ENCODE measurements at places on chromosomes 1 and 21.

GRCh38 chr1:160451119-160451858, 50.9 kb downstream of the VANGL2 start:
- no peak for DNase-seq

GRCh38 chr21:17859661-17860060, 40.5 kb upstream of the C21orf91 start:
- DNase-seq = no peak

- no peak for DNase-seq
Observed at GRCh38 chr1:153070243-153070642, 1.2 kb downstream of the SPRR2B start.

- DNase-seq = no peak
Observed at GRCh38 chr1:114648503-114648902, 21.3 kb downstream of the DENND2C start.

DNA sequence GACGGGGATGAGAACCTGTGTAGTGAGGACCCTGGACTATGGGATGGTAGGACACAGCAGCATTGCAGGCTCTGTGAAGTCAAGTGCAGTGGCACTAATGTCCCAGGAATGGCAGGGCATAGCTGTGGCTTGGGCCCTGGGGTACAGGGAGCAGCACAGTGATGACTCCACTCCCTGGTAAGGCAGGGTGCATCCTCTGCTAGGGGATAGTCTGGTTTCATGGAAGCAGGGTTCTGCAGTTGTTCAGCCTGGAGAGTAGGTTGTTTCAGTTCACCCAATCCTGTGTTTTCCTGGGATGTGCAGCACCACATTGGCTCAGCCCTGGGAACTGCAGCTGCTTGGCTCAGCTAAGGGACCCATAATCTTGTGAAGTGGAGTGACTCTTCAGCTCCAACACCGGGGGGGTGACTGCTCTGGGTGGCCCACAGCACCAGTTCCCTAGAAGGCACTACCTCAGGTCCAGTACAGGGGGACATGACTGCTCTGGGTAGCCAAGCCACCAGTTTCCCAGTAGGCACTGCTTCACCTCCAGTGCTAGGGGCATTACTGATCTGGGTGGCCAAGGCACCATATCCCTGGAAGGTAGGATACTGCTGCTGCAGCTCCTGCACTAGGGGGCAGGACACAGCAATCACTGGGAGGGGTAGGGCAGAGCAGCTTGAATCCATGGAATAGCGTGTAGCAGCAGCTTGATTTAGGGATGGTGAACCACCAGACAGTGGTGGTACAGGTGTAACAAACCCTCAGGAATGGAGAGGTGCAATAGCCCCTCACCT, 15.3 kb upstream of the C1orf185 start:
- no peak for DNase-seq

DNA sequence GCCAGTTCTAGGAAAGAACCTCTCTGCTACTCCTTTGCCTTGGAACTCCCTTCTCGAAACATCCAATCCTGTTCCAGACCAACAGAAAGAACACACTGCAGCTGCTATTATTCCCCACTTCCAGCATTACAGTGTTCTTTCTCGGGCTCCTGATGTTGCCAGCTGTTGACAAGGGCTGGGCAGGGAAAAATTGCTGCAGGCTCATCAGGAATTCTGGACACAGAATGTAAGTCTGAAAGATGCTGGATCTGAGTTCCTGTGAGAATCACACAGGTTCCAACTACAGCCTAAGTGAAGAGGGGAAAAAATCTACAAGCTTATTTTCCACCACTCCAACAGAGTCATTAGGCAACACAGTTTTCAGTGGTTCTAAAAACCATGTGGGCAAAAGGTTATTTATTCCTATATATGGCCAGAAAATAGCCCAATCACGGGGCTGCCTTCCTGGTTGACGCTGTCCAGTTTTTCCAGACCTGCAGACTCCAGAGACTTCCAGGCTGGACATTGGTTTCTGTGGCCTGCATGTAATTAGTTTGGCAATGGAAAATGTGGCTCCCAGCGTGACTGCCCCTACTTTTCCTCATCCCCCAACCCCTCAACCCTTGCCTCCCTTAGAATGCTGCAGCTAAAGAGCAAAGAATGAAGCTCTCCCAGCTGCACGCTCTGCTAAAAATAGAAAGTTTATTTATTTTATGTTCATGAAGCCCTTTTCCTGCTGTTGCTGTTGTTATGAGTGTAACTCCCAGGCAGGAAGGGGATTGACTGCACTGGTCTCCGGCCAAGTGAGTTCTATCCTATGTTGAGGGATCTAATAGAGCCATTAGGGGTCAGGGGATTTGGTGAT, 8.3 kb upstream of the KIAA0040 start:
- no peak for DNase-seq

- DNase-seq = peak; percentile 86
Observed at GRCh38 chr1:216600730-216601609, 122.3 kb downstream of the ESRRG start.
